ENCODE measurements at places on chromosomes 2 and 18.

GRCh38 chr2:7034303-7034702 is 117.1 kb downstream of the RNF144A start:
- DNase-seq: no peak

DNA sequence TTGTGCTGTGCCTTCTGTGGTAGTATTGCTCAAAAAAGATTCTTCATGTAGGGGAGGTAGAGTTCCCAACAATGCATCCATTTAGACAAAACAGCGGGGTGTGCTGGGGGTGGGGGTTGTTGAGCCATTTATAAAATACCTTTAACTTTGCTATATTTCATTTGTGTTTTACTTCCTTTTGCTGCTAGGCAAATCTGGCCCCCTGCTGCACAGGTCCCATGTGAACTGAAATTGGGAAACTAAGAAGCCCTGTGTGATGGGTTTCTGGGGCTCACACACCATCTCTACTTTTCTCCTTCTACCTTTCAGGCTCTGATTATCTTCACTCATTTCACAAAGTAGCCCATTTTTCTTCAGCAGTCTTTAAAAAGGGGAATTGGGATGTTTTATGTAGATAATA is 52.7 kb upstream of the ITGA4 start:
- no peak for DNase-seq

- no peak for DNase-seq
Observed at GRCh38 chr2:179876266-179876665, 14.9 kb upstream of the ZNF385B start.

DNA sequence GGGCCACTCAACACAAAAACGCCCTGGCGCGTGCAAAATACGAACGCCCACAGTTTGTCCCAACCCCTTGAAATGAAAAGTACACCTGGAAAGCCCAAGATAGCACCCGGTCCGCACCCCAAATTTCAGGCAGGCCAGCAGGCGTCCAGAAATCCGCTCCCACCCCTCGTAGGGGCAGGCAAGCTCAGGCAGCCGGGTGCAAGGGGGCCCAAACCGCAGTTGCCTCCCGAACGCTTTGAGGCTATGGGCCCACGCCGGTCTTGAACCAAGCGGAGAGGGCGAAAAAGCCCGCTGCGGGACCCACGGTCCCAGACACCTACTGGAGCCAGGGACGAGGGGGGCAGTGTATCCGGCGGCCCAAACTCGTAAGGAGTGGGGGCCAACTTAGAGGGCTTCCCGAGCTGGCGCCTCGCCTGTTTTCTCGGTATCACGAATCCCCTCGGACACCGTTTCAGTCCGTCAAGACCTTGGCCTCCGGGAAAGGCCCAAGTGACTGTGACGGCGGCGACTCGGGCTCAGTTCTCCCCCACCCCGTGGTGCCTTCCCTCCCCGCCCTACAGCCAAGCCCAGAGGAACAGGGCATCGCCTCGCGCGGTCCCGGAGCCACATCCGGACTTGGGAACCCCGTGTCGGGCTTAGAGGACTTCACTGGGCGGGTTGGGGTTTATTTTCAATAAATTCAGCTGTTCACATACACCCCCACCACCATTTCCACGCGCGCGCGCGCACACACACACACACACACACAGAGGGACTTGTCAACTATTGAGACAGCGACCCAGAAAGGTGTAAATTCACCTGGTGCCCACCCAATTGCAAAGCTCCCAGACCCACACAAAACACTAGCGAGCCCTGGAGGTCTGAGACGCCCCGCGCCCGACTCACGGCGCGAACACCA is 6.2 kb upstream of the SATB2 start:
- no peak for DNase-seq

DNA sequence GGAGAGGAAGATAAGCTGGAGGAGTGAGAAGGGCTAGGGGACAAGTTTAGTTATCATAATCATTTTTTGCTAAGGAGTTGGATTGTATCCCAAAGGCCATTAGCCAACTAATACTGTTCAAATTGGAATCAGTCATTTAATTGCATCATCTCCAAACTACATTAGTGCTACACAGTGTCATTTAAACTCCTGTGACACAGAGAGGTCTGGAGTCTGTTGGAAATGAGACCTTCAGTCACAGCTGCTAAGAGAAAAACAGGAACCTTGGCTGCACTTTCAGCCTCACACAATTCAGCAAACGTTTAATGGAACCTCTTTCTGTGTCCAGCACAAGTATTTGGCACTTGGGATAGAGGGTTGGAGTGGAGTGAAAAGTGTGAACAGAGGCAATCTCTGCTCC is 175.5 kb upstream of the MGAT5 start:
- DNase-seq: no peak

- DNase-seq: no peak
Observed at GRCh38 chr2:238720232-238720672, 127.6 kb upstream of the TWIST2 start.

GRCh38 chr2:100733391-100734187 is 86.3 kb upstream of the NPAS2 start:
- DNase-seq: no peak

DNA sequence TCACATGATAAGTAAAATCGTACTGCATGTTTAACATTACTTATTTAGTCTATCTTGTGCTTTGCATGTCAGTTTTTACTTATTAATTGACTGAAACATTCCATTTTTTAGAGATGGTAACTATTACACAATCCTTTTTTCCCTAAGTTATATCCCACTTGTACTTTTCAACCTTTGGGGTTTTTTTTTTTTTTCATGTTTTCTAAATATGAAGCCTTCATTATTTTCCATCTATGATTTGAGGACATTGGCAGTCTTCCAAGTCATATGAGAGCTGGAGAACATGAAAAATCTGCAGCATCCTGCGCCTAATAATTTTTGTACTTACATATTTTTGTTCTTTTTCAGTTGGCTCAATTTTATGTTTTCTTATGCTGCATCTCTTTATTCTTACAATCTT is 113.9 kb downstream of the MYO1B start:
- DNase-seq: no peak

DNA sequence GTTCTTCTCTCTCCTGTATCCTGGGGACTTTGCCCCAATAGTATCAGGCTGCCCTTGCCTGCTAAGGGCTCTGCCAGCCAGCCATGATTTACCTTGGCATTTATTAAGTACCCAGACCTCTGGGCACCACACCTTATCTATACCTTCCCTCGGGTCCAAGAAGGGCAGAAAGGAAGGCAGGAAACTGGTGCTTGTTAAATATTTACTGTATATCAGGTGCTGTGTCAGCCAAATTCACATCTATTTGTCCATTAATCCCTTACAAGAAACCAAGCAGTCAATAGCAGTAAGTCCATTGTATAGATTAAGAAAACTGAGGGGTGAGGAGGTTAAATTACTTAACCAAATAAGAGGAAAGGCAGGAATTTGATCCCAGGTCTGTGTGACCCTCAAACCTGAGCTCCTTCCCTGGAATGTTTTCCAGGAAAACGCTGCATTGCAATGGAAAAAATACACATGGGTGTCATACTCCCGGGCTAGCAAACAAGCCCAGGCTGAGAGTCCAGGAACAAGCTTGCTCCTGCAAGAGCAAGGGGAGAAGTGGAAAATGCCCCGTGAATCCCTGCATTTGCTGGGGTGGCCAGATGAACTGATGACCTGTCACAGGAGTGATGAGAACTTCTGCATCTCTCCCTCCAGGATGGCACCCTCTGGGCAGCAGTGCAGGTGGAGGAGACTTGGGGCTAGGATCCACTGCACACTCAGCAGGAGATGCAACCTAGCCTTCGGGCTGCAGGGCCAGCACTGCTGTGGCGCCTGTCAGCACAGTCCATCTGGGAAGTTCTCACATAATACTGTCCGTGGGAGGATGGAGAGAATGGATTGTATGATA is 30.4 kb downstream of the CIB4 start:
- no peak for DNase-seq

GRCh38 chr18:23580677-23581367 is 5.5 kb downstream of the NPC1 start:
- DNase-seq: peak; percentile 51

DNA sequence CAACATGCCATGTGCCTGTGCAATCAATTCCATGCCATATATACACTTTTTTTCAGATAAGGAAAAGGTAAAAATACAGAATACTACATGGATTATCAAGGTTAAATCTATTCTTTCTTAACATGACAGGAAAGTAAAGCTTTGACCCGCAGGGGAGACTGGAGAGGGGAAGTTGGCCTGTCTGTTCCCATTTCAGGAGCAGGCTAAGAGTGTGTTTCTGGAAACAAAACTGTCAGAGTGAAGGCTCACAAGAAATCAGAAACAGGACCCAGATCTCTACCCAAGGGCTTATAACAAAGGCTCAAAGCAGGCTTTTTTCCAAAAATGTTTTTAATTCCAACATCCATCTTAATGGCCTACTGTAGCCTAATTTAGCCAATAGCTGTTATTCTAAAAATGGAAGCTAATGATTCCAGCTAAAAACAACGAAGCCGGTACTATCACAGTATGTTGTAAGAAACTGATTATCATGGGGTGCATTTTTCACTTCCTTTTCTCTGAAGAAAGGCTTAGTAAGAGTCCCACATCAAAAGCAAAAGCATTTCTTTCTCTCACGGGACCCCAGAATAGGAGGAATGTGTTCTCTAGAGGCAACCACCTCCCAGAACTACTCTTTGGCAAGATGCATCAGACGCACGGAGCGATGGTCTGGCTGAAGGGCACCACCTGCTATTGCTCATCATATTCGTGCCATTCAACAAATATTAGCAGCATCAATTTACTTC is 41.4 kb downstream of the FECH start:
- DNase-seq: no peak

DNA sequence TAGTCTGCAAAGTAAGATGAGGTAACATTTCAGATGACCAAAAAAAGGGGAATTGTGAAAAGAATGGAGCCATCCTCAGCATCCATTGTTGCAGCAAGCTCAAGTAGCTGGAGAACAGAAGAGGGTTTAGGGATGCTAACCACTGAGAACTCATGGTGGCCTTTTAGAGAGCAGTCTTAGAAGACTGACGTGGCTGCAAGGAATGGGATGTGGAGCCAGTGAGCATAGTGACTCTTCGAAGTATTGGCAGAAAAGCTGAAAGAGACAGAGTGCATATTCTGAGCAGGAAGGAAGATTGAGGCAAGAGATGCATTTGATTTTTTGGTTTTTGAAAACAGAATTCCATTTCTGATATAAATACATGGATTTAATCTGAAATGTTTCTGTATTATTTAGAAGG is 151.2 kb downstream of the UBE2E3 start:
- DNase-seq: no peak

- no peak for DNase-seq
Observed at GRCh38 chr2:42713920-42714319, 50.0 kb downstream of the OXER1 start.

GRCh38 chr2:48709096-48710034 is 46.2 kb downstream of the LHCGR start:
- DNase-seq: no peak

GRCh38 chr2:113133704-113134598 is 6.6 kb downstream of the IL1RN start:
- DNase-seq: no peak

DNA sequence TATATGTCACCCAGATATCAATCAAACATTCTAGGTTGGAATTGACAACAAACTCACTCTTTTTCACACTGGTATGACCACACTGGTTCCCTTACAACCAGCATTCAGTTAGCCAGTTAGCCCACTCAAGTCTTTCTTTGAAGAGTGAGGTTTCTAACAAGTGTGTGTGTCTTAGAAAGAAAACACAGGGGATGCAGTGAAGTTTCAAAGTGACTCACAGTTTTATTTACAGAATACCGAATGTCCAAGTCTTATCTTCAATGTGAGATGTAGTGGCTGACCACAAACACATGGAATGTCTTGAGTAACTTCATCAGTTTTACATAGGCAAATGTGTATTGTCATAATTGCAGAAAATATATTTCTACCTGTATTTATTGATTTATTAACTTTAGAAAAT is 274.7 kb upstream of the HNMT start:
- DNase-seq: no peak

DNA sequence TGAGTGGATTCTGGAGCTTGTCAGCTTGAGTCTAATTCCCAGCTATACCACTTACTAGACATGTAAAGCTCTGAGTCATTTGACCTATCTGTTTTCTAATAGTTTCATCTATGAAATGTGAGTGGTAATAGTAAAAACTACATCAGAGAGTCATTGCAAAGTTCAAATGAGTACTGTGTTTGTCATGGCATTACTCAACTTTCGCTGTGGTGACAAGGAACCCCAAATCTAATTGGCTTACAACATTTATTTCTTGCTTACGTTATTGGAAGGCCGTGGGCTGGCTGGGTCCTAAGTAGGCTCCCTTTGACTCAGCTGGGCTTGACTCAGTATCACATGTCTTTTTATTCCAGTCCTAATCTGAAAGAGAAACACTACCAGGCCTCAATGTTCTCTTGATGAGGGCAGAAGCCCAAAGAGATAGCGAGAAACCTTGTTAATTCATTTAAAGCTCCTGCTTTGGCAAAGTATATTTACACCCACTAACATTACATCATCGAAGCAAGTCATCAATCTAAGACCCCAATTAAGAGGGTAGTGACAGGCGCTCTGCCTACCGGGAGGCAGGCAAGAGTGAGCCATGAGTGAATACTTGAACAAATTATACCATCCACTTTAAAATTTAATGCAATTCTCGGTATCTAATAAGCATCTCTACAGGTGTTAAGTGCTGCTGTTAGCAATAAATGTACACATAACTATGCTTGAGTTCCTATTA is 431.8 kb upstream of the SPHKAP start:
- DNase-seq: peak; percentile 81

- DNase-seq: no peak
Observed at GRCh38 chr18:572091-572830, 7.9 kb upstream of the CETN1 start.

GRCh38 chr2:66569321-66569851 is 134.5 kb downstream of the MEIS1 start:
- no peak for DNase-seq

GRCh38 chr18:33744032-33744697 is 166.1 kb downstream of the ASXL3 start:
- no peak for DNase-seq

GRCh38 chr2:1295740-1296139 is 117.5 kb upstream of the TPO start:
- DNase-seq: no peak

DNA sequence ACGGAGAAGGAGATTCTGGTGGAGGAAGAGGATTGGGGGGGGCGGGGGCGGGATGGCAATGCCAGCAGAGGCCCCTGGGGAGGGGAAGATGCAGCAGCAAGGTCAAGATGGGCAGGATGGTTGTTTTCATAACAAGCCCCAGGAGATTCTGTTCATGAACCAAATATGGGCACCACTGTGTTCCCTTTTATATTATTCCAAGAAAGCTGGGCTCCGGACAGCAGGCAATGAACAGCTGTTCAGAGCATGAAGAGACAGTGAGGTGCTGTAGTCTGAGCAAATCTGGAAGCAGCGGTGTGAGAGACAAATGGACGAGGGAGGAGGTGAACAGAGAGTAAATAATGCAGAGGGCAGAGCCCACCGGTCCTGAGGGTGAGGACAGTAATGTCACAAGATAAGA is 20.0 kb downstream of the UXS1 start:
- no peak for DNase-seq

- no peak for DNase-seq
Observed at GRCh38 chr2:41966920-41967319, 80.9 kb upstream of the PKDCC start.
